ENCODE measurements at places on chromosomes 3 and 15. TPM values are rescaled to one million over a fixed set of nuclear protein-coding genes. Genes with fewer than 3 reads are reported as not detected.

Gene MLF1
- 0.32 TPM for total RNA-seq

Gene WDR49
- total RNA-seq, result not detected

Gene WWTR1
- total RNA-seq, result 14.8 TPM

Gene ATP13A5
- total RNA-seq, result not detected

Gene PGBD4
- 0.56 TPM for total RNA-seq

Gene SSUH2
- 0.09 TPM for total RNA-seq

Gene CHRD
- total RNA-seq, result 67.5 TPM

Gene ALDH1L1
- total RNA-seq, result 480 TPM

Gene SPRED1
- 9.6 TPM for total RNA-seq

Gene UTS2B
- total RNA-seq, result 0.38 TPM

Gene MOBP
- not detected for total RNA-seq

Gene SLC28A2
- not detected for total RNA-seq

Gene HTD2
- total RNA-seq, result 9.9 TPM

All from right lobe of liver (tissue), 6 donors.